Neuronal stem cell (in vitro differentiated cells): ENCODE measurements at places on chromosomes 13 and 19.

DNA sequence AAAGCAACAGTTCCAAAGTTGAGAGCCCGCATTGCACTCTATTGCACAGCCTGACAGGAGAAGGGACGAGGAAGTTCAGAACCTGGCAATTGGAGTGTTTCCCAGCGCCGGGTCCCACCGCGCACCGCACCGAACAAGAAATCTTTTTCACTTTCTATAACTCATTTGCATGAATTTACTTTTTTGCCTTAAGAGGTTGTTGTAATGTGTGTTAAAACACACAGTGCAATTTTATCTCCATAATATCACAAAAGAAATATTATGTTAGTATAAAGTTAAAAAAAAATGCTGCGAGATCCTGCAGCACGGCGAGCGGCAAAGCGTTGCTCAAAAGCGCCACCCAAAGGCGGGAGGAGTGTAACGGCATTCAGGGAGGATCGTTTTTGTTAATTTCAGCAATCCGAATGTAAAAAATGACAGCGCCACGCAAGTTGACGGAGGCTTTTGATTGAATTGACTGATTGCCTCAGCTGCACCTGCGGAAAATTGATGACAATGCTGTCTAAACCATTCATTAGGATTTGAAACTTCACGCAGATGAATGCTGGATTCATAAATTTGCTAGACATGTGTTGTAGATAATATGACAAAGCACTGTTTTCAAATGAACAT, 303.6 kb upstream of the ZNF507 start:
- DNase-seq: peak; percentile 57

DNA sequence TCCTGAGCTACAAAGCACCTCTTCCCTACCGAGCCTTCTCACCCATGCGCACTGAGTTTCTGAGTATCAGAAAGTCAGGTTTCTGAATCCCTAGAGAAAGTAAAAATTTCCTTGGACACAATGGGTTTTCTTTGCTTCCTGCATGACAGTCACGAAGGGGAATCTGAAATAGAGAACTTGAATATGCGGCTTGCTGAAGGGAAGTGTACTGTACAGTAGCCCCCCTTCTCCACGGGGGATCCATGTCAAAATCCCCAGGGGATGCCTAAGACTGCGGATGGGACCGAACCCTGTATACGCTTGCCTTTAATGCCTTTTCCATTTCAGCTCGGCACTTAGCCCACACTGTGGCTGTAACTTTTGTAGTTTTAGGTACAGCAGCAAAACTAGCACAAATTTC, 107.9 kb downstream of the GGACT start:
- DNase-seq: no peak

- no peak for DNase-seq
These were observed 20.7 kb downstream of the NAXD start for GRCh38 chr13:110636053-110636475.

- no peak for DNase-seq
These were observed 4.9 kb downstream of the CALM3 start for GRCh38 chr19:46606019-46606418.

GRCh38 chr19:33558856-33559255, 37.3 kb upstream of the PEPD start:
- no peak for DNase-seq

DNA sequence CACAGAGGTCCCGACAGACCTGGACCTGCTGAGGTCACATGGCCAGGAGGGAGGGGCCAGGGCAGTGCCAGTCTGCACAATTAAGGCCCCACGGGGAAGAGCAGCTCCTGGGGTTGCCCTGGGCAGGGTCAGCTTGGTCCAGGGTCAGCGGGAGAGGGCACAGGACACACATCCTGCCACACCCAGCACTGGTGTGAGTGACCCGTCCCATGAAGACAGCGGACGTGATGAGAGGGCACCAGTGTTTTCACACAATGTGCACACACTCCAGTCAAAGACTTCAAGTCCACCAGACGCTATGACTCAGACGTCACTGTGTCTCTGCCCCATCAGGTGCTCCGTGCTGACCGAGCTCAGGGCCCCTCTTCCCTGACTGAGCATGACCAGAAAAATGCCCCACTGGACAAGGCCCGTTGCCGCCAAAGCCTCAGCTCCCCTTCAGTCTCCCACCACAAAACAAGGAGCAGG, 4.2 kb downstream of the TMEM259 start:
- DNase-seq: no peak

- no peak for DNase-seq
These were observed 11.2 kb downstream of the SLC1A5 start for GRCh38 chr19:46776927-46777911.

DNA sequence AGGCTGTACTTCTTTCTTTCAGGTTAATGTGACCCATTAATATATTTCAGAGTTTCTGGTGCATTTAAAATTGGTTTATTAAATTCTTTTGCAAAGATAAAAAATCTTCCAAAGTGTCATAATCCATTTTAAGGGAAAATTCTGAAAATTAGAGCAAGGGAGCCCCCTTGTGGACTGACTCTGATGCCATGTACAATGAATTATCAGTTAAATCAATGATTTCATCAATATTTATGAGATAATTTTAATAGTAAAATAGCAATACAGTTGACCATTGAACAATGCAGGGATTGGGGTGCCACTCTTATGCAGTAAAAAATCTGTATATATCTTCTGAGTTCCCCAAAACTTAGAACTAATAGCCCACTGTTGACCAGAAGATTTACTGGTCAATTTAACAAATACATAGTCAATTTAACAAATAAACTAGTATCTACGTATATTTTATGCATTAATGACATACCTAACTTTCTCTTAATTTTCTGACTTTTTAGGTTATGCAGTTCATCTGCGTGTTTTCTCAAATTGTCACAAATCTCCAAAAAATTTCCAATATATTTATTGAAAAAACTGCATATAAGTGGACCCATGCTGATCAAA, 479.1 kb upstream of the MIR17HG start:
- peak; percentile 17 for DNase-seq

DNA sequence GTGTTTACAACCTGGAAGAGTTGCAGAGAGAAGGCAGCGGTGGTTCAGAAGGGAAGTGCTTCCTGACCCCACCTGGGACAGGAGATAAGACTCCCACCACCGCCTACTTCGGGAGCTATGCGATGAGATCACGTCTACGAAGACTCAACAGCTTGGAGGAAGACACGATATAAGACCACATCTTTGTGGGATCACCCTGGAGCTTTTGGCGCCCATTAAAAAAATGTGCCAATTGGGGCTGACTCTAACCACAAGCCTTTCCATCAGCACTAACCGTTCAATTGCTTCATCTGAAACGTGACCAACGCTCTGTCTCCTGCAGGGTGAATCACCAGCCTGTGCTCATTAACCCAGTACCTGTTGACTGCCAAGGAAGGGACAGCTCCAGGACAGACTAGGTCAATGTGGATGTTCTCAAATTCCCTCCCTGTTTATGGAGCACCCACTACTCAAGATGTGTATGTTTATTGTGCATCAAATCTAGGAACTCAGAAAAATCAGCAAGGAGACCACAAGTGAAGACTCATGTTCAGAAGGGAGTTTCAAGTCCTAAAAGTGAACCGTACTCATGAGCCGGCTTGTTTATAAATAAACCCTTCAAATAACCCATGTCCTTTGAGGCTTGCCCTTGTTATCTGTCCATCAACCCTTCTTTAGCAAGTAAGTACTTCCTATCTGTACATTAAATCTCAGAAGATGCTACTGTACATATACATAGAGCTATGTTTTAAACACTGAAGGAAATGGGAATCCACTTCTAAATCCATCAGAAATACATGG, 67.5 kb downstream of the LATS2 start:
- no peak for DNase-seq

- no peak for DNase-seq
These were observed 131.2 kb downstream of the CRYL1 start for GRCh38 chr13:20394506-20394905.

- DNase-seq: no peak
These were observed 118.3 kb upstream of the RNF113B start for GRCh38 chr13:98295371-98295770.

DNA sequence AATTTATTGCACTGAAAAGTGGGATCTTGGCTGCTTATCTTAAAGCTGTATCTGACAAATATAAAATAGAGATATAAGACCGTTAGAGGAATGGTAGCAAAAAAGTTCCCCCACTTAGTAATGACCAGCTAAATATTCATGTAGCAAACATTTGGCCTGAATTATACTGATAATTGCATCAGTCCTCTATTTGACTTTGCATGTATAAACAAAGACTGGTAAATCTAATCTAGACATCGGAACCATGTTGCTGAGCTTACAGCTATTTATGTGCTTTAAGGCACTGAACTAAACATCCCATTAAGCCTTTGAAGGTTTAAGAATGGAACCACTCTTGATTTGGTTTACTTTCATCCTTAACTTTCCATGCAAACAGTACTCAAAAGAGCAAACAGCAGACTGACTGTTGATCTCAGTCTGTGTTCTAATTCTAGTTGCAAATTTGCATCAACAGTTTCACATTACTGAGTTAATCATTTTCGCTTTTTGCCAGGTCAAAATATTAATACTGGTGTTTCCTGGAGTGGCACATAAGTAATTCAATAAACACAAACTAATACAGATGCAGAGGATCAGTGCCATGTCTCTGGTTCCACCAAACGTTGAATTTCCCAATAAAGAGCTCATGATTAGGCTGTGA, 203.5 kb upstream of the HTR2A start:
- DNase-seq: no peak

- DNase-seq: no peak
These were observed 664 bp downstream of the IRF3 start for GRCh38 chr19:49665036-49665350.

DNA sequence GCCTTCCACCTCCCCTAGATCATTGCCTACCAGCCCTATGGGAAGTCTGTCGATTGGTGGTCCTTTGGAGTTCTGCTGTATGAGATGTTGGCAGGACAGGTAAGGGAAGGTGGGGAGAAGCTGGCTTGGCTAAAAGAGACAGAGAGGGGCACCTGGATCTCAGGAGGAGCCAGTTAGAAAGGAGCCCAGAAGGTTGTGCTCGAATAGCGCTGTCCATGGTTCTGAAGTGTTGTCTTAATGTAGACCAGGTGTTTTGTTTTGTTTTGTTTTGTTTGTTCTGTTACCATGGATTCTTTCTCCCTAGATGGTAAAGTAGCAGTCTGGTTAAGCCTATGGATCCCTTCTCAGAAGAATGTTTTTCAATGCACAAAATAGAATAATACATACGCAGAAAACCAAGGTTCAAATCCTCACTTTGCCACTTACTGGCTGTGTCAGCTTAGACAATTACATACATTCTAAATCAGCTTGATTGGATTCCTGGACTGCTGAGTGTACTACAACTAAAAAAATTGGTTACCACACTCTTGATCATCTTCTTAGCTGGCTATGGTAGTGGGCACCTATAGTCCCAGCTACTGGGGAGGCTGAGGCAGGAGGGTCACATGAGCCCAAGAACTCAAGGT, 5.9 kb upstream of the CACNG7 start:
- peak; percentile 84 for DNase-seq

DNA sequence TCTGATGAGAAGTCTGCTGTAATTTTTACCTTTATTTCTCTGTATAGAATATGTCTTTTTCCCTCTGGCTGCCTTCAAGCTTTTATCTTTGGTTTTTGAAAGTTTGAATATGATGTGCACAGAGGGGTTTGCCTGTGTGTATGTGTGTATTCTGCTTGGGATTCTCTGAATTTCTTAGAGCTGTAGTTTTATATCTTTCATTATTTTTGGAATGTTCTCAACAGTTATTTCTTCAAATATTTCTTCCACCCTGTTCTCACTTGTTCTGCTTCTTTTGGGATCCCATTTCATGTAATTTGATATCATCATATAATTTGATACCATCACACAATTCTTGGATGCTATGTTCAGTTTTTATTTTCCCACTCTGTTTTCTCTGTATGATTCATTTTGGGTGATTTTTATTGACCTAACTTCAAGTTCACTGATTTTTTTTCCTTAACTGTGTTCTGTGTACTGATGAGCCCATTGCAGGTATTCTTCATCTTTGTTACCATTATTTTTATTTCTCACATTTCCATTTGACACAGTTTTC, 7.5 kb downstream of the COG3 start:
- DNase-seq: no peak

DNA sequence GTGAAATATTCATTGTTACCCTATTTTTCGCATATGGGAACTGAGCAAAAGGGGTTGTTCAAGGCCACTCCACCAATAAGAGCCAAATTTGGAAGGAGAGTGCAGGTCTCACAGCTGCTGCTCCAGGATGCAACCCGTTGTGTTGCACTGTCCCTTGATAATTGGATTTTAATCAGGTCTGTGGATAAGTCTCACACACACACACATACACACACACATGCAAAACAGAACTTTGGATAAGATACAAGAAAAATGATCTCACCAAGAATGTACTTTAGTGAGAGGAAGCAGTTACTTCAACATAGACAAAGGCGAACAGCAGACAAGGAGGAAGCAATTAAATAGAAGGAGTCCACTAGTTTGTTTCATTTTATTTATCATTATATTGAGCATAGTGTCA, 127.3 kb upstream of the EDNRB start:
- no peak for DNase-seq

DNA sequence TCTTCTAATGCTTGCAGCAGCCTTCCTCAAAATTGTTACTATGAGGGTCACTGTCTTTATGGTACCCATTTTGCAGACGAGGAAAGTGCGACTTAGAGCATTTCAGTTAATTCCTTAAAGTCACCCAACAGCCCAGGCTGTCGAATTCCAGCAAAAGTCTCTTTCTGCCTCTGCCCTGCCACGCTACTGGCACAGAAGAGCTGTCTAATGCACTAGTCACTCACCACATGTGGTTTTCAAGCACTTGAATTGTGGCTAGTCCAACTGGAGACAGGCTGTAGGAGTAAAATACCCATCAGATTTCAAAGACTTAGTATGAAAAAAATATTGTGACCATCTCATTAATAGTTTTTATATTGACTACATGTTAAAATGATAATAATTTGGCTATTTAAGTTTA, 1.7 kb downstream of the FPR1 start:
- no peak for DNase-seq

- no peak for DNase-seq
These were observed 180.5 kb downstream of the ZNF737 start for GRCh38 chr19:20385061-20385460.

- no peak for DNase-seq
These were observed 50.2 kb downstream of the LACC1 start for GRCh38 chr13:43929947-43930346.

DNA sequence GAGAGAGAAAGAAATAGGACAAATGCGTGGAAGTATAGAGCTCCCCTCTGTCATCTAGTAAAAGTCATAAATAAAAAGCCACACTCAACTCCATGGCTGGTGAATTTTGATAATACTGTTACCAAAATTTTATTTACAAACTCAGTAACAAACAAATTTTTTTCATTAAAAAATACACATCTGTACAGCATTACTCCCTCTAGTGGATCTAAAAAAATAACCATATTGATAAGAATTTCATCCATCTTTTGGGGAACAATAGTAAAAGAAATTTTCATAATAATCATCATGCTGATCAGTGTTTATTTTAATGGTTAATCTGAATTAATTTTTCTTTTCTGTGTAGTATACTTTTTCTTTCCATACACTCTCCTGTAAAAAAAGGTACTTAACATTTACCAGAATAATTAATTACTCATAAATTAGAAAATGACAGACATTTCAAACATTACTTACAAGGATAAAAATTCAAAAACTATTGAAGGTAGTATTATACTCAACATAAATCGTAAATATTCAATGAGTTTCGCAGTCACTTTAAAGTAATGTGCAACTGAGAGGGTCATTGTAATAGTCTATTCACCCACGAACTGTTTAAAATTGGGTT, 173.5 kb upstream of the LSM14A start:
- no peak for DNase-seq

- peak; percentile 50 for DNase-seq
These were observed 226.3 kb downstream of the SLC7A1 start for GRCh38 chr13:29369060-29369743.
